OCI-M1 (cell line): ENCODE measurements at places on chromosomes 2 and 18.

DNA sequence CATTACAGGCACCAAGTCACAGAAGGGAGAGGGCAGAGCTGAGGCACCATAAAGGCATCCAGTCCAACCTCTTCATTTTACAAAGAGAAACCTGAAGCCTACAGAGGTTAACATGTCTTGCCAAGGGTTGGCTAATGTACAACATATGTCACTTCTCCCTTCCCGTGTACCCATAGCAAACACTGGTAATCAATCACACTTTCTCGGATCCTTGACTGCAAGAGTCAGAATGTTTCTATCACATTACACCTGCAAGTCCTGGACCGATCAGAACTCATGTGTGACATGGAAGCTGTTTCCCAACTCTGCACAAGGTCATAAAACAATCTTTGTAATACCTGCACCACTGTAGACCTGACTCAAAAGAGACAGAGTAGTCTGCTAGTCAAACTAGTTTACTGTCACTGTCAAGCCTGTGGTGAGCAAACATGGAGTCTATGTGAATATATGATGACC lies 6.0 kb downstream of the ANKRD44 start:
- no peak for DNase-seq

DNA sequence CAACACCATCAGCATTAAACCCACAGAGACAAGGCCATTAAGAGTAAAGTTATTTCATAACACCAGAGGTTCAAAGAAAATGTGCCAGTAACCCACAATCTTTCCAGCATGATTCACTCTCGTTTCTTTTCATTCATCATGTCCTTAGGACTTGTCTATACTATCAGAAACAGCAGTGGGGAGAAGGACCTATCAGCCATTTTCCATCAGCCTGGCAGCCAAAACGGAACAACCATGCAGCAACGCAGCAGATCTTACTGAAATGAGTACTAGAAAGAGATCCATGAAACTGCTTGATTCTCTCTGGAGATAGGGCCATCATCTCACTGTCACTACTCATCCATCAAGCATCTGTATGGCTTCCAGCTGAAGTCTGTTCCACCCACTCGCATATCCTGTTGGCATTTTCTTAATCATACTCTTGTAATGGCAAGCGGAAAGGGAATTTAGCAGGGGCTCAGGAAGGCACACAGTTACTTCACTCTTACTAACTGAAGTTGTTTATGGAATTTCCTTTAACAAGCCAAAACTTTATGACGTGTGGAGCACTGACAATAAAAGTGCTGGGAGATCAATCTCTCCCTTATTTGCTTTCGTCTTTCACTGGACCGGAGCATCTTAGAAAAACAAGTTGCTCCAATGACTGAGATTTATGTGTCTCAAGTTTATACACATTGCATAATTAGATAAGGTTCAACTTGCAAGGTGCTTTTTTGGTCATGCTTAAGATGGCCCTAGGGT lies 69.7 kb downstream of the EPHA4 start:
- DNase-seq = no peak

GRCh38 chr2:167964650-167965413 lies 282.6 kb downstream of the STK39 start:
- DNase-seq = peak; percentile 20

- no peak for DNase-seq
These were observed 30.3 kb downstream of the PROKR1 start for GRCh38 chr2:68673631-68674030.

- peak; percentile 88 for DNase-seq
These were observed 156.4 kb downstream of the DSEL start for GRCh38 chr18:67359873-67360838.

DNA sequence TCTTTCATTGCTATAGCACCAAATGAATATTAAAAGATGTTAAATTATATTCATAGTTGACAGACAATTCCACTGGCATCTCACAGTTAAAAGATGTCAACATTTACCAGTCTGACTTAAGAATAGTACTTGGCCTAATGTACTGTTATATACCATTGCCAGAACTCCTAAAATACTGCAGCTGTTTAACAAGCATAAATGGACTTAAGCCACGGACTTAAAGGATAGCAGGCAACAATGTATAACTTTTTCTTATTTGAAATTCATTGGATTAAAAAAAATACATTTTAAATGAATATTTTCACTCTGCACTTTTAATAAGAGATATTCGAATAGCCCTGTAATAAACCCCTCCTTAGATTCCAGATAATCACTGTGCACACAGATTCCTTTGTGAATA lies 3.8 kb downstream of the TCF4 start:
- peak; percentile 20 for DNase-seq

DNA sequence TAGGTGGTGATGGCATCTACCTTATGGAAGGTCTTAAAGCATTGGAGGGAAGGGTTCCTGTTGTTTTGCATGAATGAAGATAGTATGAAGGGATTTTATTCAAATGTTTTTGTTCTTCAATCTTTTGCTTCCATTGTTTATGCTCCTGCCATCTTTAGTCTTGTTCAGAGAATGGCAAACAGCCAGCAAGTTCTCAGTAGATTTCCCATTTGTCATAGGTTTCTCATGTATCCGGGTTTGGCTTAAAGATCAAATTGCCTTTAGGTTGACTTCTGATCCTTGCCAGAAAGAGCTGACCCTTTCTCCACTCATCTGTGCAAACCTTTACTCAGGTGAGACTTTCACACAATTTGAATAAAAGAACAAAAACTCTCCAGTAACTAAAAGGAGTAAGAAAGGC lies 44.2 kb upstream of the STAT4 start:
- DNase-seq = no peak

GRCh38 chr2:35931115-35931514 lies 424.5 kb upstream of the CRIM1 start:
- DNase-seq = no peak

GRCh38 chr2:16828828-16829160 lies 163.2 kb upstream of the CYRIA start:
- DNase-seq = no peak

GRCh38 chr2:150410809-150411208 lies 76.7 kb downstream of the RND3 start:
- no peak for DNase-seq
